ENCODE measurements at places on chromosomes 4 and X.

DNA sequence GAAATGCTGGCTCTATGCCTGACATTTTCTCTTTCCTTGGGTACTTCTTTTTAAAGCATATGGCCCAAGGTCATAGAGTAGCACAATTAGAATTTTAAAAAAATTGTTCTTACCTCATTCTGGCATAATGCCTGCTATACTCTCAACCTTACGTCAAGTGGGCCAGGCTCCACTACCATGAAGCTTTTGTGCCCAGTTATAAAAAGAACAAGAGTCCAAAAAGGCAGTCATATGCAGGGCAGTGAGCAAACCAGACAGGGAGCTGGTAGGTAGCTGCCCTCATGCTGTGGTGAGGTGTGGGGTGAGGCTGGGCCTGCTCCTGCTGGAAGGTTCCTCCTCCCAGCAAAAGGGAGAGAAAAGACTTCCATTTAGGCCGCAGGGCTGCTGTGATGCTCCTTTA, 64.4 kb upstream of the UCP1 start:
- no peak for DNase-seq

GRCh38 chr4:903066-904046, 28.8 kb downstream of the GAK start:
- no peak for DNase-seq

GRCh38 chr4:70885174-70885573, 17.0 kb upstream of the MOB1B start:
- DNase-seq, result no peak

GRCh38 chr4:173119818-173120217, 48.8 kb upstream of the GALNT7 start:
- DNase-seq, result no peak

DNA sequence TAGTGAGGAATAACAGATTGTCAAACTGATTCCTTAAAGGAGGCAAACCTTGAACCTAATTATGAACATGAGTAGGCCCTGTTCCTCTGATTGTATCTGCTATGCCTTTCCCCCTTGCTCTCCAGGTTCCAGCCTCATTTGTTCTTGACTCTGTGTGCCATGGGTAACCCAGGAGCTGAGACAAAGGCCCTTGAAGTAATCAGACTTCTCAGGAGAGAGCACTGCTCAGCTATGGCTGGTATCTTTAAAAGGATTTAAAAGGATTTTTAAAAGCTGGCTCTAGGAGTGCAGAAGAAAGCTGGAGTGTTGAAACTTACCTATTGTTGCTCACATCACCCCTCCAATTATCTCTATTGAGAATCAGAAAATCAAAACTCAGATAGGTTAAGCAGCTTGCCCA, 1565.5 kb upstream of the AGA start:
- DNase-seq, result no peak

DNA sequence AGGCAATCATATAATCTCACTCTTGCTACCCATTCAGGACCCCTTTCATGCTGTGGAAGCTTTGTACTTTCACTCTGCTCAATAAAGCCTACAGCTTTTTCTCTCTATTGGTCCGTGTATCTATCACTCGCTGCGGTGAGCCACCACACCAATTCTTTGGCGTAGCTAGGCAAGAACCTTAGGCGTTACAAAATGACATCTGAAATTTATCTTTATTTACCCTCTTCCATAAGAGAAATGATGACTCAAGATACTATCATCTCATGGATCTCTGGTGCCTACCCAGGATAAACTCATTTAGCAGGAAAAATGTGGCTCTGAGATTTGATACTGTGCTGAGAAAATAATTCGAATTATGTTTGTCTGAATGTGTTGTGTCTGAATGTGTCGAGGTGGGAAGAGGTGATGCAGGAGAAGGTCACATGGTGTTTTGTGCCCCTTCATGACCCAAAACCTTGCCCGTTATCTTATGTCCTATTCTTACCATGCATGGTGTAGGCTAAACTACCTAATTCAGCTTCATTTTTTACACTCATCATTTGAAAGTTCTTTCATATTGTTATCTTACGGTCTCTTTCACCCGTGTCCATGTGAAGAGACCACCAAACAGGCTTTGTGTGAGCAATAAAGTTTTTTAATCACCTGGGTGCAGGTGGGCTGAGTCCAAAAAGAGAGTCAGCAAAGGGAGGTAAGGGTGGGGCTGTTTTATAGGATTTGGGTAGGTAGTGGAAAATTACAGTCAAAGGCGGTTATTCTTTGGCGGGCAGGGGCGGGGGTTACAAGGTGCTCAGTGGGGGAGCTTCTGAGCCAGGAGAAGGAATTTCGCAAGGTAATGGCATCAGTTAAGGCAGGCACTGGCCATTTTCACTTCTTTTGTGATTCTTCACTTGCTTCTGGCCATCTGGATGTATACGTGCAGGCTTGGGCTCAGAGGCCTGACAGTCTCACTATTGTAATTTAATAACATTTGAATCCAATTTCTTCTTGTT, 41.6 kb upstream of the GIMD1 start:
- DNase-seq, result no peak

DNA sequence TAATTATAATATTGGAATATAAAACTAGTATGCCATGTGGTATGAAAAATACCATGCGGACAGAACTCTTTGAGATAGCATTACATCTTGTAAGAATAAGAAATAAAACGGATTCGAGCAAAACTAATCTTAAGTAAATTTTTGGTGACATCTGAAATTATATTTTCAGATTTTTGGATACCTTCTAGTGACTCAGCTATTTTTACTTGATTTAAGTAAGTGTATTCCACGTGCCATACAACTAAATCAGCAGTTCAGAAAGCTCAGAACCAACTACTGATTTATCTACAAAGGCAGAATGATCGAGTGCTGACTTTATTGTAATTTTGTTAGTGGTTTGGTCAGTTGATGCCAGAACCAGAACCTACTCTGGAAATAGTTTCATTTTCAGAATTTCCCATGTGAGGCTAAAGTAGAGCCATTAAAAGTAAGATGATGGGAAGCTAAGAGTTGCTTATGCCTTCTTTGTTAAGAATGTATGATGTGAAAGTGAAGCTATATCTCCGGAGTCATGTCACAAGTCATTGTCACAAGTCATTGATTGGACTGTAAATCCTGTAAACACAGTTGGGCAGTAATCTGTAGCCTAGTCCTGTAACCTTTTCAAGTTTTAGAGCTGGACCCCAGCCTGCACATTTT, 4.0 kb downstream of the ING2 start:
- no peak for DNase-seq

DNA sequence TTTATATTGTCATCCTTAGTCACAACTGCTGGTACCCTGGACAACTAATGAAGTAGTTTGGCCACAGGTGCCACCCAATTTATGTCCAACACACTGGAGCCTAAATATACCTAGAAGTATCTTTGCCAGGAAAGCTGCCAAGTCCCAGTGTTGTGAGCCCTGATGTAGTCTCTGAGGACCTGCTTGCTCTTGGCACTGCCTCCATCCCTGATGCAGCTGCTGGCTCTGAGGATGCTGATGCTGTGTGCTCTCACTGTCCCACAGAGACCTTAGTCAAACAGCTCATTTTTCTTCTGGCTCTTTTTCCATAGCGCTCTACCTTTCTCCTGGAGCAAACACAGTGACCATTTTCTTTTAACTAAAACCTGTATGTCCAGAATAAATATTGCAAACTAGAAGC, 1535.4 kb upstream of the ADGRL3 start:
- no peak for DNase-seq

DNA sequence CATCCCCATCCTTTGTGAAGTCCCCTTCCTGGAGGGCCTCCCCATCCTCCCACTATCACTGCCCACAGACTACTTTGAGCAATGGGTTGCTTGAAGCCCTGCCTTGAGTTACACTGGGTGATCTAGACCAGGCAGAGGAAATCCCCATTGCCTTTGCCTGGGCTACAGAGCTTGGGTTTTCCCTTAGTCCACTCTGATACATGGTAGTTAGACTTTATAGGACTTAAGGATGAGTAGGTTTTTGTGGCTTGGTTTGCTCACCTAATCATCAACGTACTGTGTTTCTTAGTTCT, 56.6 kb downstream of the TMEM131L start:
- DNase-seq, result no peak

DNA sequence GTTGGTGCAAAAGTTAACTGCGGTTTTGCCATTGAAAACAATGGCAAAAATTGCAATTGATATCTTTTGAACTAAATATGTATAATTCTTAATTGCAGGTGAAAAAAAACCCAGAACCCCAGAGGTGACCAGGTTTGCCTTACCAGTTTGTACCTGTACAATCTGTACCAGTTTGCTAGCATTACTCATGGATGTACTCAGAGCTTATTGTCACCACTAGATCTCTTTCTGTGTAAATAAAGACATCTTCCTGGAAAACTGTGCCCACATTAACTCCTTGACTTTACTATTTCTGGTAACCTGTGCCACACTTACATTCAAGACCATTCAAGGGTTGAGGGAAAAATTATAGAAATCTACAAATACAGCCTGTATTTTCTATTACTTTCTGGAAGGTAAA, 139.7 kb downstream of the ELOVL6 start:
- DNase-seq, result no peak

DNA sequence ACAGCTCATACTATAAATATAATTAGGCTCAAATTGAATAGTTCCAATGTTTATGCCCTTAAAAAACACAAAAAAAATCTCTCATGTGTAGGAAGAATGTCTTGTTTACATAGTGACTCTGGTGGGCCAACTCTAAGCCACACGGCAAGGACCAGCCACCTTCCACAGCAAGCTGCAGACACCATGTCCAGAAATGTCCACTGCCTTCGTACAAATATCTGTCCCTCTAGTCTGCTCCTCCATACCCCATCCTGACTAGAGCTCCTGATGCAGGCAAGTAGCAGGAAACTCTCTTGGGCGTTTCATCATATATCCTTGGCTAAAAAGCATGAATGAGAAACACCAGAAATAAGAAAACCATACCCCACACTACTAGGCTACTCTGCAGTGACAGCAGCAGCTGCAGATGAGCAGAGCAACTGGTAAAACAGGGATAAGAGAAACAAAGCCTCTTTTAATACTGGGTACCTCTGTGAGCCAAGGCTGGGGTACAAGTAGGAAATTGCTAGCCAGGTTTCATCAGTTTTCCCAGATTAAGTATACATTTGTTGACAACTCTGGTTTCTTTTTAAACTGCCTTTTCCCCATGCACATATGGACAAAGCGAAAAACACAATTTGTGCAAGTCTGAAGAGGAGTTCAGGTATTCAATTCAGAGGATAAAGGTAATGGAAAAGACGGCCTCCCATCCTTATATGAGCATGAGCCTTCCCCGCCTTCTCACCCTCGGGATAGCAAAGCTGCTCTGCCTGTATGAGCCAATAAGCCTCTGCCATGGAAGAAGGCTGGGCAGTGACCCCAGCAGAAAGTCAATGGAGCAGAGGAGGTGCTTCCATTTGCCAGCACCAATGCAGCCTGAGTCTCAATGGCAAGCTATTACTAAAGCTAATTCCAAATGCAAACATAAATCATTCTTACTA, 245.4 kb downstream of the DCLK2 start:
- DNase-seq, result no peak

DNA sequence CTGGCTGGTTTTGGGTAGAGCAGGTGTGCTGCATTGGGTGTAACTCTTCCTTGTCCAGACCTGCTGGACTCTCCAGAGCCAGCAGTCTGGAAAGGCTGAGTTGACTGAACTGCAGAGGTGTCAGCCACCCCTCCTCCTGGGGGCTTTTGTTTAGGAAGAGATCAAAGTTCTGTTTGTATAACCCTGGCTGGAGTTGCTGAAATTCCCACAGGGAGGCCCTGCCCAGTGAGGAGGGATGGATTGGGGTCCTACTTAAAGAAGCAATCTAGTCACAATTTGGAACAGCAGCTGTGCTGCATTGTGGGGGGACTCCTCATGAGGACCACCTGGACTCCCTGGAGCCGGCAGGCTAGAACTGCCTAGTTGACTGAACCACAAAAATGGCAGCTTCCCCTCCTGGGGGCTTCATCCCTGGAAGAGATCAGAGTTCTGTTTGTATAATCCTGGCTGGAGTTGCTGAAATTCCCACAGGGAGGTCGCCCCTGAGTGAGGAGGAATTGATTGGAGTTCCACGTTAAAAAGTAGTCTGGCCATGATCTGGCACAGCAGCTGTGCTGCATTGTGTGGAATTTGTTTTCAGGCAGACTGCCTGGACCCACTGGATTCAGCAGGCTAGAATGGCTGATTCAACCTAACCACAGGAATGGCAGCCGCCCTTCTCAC, 264.9 kb upstream of the ZC4H2 start:
- no peak for DNase-seq

DNA sequence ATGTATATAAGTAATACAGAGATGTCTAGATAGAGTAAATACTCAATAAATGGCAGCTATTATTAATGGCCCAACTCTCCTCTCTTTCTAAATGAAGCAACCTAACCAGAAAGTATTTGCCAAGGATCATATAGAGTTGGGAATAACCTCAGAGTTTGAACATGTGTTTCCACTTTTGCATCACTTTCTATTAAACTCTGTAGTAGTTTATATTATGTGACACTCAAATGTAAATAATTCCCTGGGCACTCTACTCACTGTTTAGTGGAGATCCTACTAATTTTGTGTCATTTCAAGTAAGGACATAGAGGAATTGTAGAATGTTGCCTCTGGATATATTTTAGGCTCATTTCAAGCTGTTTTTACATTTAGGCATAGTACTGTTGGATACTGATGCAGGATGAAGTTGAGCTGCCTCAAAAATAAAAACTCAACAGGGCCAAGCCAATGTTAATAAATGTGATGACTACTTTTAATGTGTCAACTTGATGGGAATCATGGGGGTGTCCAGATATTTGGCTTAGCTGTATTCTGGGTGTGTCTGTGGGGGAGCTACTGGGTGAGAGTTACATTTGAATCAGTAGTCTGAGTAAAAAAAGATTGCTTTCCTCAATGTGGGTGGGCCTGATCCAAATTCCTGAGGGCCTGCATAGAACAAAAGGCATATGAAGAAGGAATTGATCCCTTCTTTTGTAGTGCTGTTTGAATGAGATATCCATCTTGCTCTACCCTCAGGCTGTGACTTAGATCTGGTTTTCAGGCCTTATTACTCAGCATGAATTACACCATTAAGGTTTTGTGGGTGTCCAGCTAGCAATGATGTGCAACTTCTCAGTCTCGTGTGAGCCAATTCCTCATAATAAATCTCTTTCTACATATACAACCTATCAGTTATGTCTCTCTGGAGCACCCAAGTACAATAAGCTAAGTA, 1368.2 kb downstream of the STIM2 start:
- DNase-seq, result no peak

GRCh38 chr4:2642968-2643367, 106.5 kb downstream of the FAM193A start:
- no peak for DNase-seq

- DNase-seq, result peak; percentile 71
Measured at GRCh38 chr4:61201961-61202637, 2.0 kb downstream of the ADGRL3 start.

GRCh38 chr4:169119536-169119935, 109.5 kb upstream of the CBR4 start:
- DNase-seq, result no peak

DNA sequence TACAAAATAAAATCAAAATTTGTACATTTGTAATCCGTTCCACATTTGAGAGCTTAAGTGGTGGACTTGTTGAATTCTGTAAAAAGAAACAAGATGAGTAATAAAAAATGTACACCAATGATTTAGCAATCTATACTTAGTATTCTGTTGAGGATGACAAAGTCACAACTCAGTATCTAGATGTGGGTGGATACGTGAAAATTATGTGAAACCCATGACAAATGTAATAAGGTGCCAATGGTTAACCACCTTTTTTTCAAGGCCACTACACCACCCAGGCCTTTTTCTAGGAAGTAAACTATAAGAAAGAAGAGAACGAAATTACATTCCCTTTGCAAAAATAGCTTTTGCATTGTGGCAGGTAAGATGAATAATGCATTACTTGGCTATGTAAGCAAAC, 77.0 kb downstream of the ATP8A1 start:
- no peak for DNase-seq

- no peak for DNase-seq
Measured at GRCh38 chrX:67288156-67288555, 255.7 kb upstream of the AR start.

GRCh38 chr4:82508806-82509428, 52.9 kb downstream of the TMEM150C start:
- DNase-seq, result no peak

Measured in right forelimb (tissue), 1 donor.